ENCODE measurements at places on chromosomes 16 and 17.
A peak's percentile ranks its signal among the peaks of the same experiment; 100 is the strongest.

- no peak for DNase-seq
Measured at GRCh38 chr17:83078378-83079351, 744 bp upstream of the METRNL start.

DNA sequence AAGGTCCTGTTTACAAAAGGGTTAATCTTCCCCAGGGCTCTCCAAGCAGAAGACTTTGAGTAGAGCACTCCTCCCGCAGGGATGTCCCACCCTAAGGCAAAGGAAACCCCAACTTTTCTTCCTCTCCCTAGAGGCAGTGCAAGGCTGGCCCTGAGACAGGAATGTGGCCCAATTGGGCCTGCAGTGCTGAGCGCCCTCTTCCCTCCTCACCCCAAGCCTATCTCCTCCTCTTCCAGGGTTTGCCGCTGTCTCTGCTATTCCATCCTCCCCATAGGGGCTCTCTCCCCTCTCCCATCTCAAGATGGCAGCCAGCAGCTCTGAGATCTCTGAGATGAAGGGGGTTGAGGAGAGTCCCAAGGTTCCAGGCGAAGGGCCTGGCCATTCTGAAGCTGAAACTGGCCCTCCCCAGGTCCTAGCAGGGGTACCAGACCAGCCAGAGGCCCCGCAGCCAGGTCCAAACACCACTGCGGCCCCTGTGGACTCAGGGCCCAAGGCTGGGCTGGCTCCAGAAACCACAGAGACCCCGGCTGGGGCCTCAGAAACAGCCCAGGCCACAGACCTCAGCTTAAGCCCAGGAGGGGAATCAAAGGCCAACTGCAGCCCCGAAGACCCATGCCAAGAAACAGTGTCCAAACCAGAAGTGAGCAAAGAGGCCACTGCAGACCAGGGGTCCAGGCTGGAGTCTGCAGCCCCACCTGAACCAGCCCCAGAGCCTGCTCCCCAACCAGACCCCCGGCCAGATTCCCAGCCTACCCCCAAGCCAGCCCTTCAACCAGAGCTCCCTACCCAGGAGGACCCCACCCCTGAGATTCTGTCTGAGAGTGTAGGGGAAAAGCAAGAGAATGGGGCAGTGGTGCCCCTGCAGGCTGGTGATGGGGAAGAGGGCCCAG lies 1.0 kb downstream of the PRRT2 start:
- no peak for DNase-seq

DNA sequence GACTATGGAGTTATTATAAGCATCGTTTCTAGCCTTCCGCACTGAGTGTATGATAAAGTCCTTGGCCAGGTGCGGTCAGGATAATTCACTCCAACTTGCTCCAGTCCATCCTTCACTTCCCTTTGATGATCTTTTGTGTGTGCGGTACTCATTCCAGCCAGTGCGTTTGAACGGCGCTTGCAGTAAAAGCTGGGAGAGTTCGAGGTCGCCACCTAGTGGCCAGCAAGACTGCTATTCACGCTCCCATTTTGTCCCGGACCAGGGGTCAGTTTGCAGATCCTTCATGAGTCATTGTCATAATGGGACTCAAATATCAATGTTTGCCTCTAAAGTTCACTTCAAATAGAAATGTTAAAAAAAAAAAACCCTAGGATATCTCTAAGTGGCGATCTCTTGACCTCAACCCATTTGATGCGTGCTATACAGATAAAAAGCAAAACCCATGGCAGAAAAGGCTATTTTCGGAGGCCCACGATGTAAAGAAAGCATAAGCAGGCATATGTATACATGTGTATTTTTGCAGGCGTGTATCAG lies 417.1 kb downstream of the TMEM114 start:
- DNase-seq, result peak; percentile 36

- no peak for DNase-seq
Measured at GRCh38 chr16:17474572-17474971, 3.8 kb upstream of the XYLT1 start.

DNA sequence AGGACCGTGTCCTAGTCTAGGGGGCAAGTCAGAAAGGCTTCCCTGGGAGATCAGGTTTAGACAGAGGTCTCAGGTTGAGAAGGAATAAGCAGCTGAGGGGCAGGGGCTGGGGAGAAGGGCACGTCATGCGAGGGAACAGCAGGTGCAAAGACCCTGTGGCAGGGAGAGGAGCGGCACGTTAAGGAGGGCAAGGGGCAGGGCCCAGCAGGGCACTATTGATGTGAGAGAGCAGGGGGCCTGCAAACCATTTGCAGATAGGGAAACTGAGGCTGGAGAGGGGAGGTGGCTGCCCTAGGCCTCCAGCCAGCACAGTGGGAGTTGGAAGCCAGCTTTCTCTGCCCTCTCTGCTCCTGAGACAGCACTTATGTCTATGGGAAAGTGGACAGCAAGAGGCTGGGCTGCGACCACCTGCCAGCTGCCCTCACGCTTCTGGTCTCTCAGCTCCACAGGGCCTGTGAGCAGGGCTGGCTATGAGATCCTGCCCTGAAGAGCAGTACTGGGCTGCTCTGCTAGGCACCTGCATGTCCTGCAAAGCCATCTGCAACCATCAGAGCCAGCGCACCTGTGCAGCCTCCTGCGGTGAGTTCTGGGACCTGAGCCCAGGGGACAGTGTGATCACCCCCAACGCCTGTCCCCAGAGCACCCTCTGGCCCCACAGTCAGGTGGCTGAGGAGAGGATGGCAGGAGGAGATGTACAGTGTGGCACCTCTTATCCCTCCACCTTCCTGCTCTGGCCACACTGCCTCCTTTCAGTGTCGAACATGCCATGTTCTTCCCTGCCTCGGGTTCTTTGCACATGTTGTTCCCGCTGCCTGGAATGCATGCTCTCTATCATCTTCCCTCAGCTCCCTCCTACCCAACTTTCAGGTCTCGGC lies 61.5 kb downstream of the USP22 start:
- no peak for DNase-seq
